Heart right ventricle (tissue), 16 donors: ENCODE measurements at places on chromosomes 12 and 14. TPM values are rescaled to one million over a fixed set of nuclear protein-coding genes. Genes with fewer than 3 reads are reported as not detected.

- DNase-seq = no peak
These were observed 210.4 kb downstream of the CHST11 start for GRCh38 chr12:104667139-104667538.

GRCh38 chr12:53201639-53202038 is 5.4 kb downstream of the ITGB7 start:
- no peak for DNase-seq

The DUSP6 gene
- polyA plus RNA-seq = 9.4 TPM

DNA sequence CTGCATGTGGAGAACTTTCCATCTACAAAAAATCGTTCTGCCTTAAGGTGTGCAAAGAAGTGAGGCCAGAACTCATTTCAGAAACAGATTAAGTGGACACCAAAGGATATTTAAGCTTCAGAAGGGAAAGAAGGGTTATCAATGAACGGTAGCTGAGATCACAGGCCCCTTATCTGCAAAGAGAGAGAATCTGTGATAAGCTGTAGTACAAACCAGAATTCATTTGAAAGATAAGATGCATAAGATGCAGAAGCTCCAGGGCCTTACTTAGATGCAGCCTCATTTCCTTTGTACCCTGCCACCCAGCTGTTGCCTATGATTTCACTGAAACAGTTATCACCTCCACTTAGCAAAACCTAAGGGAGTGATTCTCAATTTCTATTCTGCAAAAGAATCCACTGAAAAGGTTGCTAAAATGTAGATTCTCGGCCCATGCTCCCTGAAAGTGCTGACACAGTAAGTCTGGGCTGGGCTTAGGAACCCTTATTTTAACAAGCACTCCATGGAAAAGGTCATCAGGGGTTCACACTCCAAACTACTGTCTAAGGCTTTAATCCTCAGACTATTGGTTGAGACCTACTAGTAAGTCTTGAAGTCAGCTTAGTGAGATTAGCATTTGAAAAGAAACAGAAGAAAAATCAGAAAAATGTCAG is 64.8 kb downstream of the HELB start:
- DNase-seq = no peak

The DLK1 gene
- 3.2 TPM for polyA plus RNA-seq

GRCh38 chr12:52278575-52279421 is 4.4 kb downstream of the KRT86 start:
- DNase-seq = peak; percentile 82

- DNase-seq = peak; percentile 63
These were observed 4.8 kb upstream of the AMN start for GRCh38 chr14:102917469-102918211.

DNA sequence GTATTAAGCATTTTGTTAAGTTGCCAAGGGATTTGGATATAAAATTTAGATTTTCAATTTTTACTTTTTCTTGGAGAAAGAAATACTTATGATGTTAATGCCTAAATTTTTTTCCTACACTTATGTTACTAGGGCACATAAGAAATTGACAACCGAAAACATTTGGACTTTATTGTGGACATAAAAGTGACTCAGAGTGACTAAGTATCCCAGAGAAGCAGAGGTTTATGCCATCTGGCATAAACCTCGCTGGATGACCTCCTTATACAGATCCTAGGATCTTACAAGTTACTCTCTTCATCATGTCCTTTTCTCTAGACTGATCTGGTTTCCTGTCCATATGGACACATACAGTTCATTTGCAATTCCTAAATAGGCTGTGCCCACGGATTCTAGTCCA is 89.8 kb downstream of the RERG start:
- DNase-seq = no peak

GRCh38 chr14:61884711-61885110 is 122.5 kb downstream of the SNAPC1 start:
- DNase-seq = no peak

The GLT1D1 gene
- 0.09 TPM for polyA plus RNA-seq

GRCh38 chr14:93976477-93977057 is at the start of gene ASB2:
TSS of gene ASB2 (minus strand) at chr14:93976570. CDS start at chr14:93964539, 12,031 bp downstream.
- peak; percentile 66 for DNase-seq

The MLF2 gene
- 197 TPM for polyA plus RNA-seq

- no peak for DNase-seq
These were observed 20.1 kb upstream of the EIF2B2 start for GRCh38 chr14:74982661-74983060.

DNA sequence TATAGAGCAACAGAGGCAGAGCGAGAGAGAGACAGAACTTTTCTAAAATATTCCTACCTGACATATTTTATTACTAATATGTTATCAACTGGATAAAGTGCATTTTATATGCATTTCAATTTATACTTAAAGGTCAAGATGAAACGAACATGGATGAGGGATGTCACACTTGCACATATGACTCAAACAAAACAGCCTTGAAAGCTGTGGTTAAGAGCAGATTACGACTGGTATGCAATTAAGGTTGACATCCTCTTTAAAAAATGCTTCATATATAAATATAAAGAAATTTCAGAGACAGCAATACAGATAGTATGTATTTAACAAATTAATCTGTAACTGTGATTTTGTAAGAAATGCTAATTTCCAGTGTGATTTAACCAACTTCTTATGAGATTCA is 52.5 kb downstream of the LMO3 start:
- DNase-seq = no peak

The HVCN1 gene
- 15.4 TPM for polyA plus RNA-seq

The LRRC43 gene
- polyA plus RNA-seq = 0.73 TPM

The TCL1A gene
- polyA plus RNA-seq = not detected

The RD3L gene
- polyA plus RNA-seq = 26.6 TPM

The CLEC1B gene
- polyA plus RNA-seq = 0.04 TPM

DNA sequence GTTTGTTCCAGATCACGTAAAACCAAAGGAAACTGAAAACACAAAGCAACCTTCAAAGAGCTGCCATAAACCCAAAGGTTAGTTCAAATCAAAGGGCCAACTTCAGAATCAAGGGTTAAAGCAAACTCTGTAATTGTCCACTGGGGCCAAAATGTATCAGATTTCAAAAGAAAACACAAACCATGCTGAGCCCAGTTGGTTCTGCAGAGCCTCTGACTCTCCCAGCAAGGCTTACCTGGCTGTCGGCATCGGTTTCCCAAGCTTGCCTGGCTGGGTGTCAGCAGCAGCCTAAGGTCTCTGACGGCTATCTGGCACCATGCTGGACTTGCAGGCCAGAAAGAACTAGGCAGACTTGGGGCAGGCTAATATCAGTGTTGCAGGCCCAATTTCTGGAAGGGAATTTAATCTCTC is 125.3 kb downstream of the DAD1 start:
- DNase-seq = no peak

DNA sequence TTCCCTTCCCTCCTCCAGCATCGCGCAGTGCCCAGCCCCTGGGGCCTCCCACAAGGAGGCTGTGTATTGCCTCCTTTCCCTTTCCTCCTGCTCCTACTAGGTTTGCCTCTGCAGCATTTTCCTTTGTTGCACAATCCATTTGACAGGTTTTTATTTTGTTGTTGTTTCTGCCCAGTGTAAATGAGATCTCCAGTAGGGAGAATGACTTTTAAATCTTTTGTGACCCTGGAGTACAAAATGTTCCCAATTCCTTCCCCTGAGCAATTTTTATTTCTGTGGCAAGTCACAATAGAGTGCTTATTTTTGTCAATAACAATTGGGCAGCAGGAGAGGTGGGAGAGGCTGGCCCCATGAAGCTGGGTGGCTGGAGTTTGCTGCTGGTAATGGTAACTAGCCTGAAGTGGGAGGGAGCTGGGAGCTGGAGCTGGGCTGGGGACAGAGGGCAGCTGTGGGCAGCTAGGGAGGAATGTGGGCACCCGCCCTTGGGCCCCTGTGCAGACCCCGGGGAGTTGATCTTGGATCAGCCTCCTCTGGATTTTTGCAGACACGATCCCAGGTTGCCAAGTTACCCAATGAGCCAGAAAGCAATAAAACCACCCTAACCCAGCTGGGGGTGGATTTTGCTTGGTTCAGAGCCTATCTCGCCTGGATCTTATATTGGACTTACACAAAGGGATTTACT is 160.1 kb downstream of the KTN1 start:
- no peak for DNase-seq

The LHX5 gene
- polyA plus RNA-seq = not detected

GRCh38 chr12:71719647-71720370 is 33.9 kb downstream of the TMEM19 start:
- no peak for DNase-seq

The GRIP1 gene
- polyA plus RNA-seq = 0.95 TPM

GRCh38 chr14:75497191-75497590 is 25.1 kb upstream of the BATF start:
- DNase-seq = no peak

DNA sequence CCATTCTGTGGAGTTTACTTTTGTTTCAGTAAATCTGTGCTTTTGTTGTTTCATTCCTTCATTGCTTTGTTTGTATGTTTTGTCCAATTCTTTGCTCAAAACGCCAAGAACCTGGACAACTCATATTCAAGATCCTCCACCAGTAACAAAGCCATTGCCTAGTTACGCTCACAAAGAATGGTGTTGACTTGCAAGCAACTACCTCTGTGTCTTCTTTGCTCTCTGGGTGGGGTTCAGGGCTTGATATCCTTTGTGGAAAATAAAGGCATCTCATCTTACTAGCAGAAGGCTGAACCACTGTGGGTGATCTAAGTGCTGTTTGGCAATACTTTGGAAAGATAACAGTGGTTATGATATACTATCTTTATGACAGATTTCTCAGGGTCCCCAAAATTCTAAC is 233.4 kb upstream of the ABCD2 start:
- no peak for DNase-seq

DNA sequence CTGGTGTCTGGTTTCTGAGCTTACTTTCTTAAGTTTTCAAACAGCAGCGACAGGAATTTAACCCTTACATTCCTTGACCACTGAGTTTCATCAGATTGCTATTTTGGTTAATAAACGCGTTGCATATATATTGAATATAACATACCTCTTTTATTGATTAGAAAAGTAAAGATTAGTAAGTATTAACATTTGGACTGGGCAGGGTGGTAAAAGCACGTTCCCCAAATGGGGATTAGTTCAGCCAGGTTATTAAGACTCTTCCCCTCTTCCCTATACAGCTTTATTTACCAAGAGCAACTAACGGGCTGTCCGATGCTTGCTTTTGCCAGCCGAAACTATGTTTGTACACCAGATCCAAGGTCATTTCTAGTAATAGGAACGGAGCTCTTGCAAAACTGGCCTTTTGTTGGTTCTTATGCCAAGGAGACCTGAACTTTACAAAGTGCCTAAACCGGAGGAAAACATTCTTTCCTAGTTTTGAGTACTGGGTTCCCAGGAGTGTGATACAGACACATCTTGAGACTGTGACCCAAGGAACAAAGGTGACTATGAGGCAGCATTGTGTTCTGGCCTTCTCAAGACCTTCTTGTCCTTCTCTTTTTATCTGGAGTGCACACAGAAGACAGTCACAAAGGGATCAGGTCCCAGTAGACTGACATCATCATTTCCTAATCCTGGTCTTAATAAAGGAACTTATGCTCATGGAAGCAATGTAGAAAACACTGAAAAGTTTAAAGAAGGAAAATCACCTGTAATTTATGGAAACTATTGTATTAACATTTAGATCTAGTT is 2.6 kb downstream of the GLRX5 start:
- DNase-seq = no peak

The ISCA2 gene
- polyA plus RNA-seq = 20.6 TPM

GRCh38 chr14:61192989-61193388 is 88.1 kb downstream of the TMEM30B start:
- no peak for DNase-seq

DNA sequence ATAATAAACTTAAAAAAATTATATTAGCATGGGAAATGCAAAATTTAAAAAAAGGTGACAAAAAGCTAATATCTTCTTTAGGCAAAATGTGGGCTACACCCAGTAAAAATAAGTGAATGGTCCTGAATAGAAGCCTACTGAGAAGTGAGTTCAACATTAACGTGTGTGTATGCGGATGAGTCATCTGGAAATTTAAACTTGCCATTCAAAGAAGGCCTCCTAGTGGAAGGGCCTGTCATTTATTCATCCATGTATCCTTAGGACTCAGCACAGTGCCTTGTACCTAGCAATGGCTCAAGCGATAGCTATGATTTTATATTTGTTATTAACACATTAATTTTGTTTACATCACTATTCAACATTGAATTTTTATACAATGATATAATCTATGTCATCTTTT is 226.2 kb downstream of the NUBPL start:
- no peak for DNase-seq

DNA sequence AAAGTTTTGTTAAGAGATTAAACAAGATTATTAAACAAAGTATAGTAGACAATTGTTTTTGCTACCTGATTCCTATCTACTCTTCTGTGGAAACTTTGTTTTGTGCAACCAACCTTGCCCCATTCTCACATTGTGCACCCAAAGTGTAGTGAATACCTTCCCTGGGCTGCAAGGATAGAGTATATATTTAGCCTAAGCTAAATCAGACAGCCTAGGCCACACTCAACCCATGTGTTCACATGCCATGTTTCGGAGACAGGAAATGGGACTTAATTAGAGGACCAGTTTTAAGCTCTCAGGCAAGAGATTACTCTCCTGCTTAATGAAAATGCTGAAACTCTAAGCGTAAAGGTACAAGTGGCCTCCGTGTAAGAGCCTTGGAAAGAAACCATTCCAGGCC is 734.9 kb upstream of the USP15 start:
- DNase-seq = no peak

DNA sequence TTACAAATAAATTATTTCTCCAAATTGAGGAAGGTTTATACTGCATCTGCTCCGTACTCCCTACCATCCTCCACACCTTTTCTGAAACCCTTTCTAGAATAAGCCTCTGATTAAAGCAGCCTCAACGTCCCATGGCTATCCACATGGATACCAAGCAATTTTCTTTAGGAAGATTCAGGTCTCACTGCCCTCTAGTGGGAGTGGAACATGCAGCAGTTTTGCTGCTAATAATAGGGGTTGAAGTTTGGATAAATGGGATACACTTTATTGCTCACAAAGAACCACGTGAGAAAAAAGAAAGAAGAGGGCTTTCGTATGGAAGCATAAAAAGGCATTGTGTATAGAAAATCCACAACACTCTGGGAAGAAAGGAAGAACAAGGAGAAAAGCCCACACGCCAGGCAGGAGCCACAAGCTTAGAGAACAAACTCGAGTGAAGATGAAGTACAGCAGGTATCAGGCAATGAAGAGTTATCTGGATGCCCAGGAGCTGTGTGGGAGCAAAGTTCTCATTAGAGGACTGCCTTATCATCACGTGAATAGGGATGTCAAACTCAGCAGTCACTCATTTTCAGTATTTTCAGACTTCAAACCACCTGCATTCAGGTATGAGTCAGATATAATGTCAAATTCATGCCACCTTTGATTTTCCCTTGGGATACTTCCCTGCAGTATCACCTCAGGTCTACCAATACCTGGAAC is 45.8 kb downstream of the CCER1 start:
- DNase-seq = no peak

The RHOJ gene
- polyA plus RNA-seq = 12.9 TPM

The KRT82 gene
- not detected for polyA plus RNA-seq

- no peak for DNase-seq
These were observed 30.7 kb downstream of the SSPN start for GRCh38 chr12:26226122-26226521.

DNA sequence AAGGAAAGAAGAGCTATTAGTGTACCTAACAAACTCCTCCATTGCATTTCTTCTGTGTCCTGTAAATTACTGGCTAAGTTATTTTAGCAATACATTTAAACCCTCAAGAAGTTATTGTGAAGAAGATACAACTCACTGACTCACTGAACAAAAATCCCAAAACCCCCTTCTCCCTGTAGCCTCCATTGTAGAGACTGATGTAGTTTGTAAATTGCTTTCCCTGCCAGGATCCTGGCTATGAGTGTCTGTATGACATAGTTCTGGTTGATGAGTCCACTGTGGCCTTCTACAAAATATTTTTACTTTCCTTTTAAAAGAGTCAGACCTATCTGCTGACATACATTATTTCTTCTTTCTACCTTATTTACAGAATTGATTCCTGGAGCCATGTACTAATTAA is 155.6 kb downstream of the SLC6A15 start:
- no peak for DNase-seq
